T-helper 1 cell (primary cell): ENCODE measurements at places on chromosomes 3 and 15.

- DNase-seq = no peak
Observed at GRCh38 chr15:52556524-52557273, 12.1 kb downstream of the ARPP19 start.

- DNase-seq = no peak
Observed at GRCh38 chr3:181329024-181329423, 339.5 kb upstream of the DNAJC19 start.

- no peak for DNase-seq
Observed at GRCh38 chr3:170331143-170331542, 26.4 kb upstream of the SKIL start.

- no peak for DNase-seq
Observed at GRCh38 chr3:135809021-135809634, 156.4 kb upstream of the PPP2R3A start.

- DNase-seq = no peak
Observed at GRCh38 chr3:186307594-186308221, 54.3 kb downstream of the DGKG start.

- DNase-seq = no peak
Observed at GRCh38 chr3:18033581-18034108, 291.2 kb upstream of the TBC1D5 start.

GRCh38 chr15:38005953-38006808 is 71.7 kb downstream of the TMCO5A start:
- DNase-seq = no peak

DNA sequence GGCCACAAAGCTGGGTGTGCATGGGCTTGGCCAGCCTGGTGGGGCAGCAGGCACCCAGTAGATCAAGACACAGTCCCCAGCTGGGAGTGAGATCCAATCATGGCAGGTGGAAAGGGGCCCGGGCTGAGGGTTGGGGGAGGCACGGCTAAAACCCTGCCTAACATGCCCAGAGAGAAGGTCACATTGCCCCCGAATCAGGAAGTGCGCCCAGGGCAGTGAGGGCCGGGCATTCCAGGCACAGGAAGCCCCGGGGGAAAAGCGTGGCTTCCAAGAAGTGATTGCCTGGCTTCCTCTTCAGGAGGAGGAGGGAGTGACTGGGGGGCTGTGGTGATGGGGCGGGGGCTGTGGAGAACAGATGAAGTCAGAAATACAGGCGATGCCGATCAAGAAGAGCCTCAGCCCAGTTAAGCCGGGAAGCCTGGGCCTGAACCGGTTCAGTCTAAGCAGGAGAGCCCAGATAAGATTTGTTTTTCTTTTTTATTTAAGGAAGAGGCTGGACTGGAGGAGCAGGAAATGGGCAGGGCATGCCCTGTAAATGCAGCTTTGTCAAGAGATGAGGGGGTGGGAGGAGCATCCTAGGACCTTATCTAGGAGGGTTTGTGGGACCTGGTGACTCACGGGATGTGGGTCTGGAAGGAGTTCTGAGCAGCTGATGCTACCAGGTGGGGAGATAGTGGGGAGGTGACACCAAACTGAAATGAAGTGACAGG is 83.9 kb downstream of the CHSY1 start:
- DNase-seq = peak; percentile 10

DNA sequence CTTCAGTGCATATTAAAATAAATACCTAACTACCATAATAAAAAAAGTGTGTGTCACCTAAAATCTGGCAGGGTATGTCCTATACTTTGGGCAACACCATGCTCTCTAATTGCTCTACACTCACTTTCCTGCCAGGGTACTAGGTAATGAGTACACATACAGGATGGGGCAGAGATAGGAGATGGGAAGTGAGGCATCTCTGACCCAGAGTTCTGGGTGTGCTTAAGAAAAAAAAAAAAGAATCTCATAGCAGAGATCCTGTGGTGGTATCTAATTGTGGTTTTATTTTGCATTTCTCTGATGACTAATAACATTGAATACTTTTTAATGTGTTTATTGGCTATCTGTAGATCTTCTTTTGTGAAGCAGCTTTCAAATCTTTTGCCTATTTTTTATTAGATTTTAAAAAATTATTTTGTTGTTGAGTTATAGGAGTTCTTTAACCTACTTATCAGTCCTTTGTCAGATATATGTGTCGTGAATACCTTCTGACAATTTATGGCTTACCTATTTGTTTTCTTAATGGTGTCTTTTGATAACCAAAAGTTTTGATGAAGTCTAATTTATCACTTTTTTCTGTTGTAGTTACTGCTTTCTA is 48.0 kb downstream of the EEFSEC start:
- DNase-seq = no peak

DNA sequence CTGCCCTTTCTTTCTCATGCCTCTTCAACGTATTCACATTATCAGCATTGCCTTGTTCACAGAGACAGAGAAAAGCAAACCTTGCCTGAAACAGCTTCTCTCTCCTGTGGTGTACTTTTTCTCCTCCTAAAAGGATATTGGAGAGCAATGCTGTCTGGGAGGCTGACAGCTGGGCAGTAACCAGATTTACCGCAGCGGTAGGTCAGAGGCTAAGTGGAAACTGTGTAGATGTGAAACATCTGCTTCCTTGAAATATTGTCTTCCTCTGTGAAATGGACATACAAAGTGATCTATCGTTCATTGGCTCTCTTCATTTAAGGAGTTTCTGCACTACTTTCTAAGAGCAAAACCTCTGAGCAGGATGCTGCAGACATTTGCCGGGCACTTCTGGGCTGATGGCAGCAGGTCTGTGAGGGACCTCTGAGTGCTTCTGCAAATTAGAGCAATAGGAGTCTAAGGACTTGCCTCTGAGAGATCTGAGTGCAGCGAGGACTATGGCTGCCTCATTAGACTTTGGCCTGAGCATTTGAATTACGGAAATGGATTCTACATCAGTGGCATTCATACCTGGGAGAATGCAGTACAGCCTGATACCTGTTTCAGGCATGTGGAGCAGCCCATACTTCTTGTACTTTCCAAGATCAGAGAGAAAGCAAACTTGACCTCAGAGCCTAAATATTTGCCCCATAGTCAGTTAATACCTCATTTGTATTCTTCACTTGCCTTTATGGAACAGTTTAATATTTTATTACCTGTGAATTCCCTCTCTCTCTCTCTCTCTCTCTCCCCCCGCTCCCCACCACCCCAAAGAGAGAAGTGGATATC is 260.5 kb upstream of the TPRG1 start:
- no peak for DNase-seq

GRCh38 chr3:49665822-49666519 is 8.2 kb upstream of the APEH start:
- no peak for DNase-seq

- DNase-seq = no peak
Observed at GRCh38 chr15:97968380-97968779, 7.9 kb downstream of the ARRDC4 start.
